Occipital lobe (tissue), 3 donors: ENCODE measurements at places on chromosomes 2 and 18. TPM values are rescaled to one million over a fixed set of nuclear protein-coding genes. Genes with fewer than 3 reads are reported as not detected.

The DGKD gene
- total RNA-seq: 33.1 TPM

- peak; percentile 89 for DNase-seq
Measured at GRCh38 chr2:241561832-241562231, 3.3 kb downstream of the BOK start.

- no peak for DNase-seq
Measured at GRCh38 chr2:223418131-223418530, 184.0 kb downstream of the SCG2 start.

DNA sequence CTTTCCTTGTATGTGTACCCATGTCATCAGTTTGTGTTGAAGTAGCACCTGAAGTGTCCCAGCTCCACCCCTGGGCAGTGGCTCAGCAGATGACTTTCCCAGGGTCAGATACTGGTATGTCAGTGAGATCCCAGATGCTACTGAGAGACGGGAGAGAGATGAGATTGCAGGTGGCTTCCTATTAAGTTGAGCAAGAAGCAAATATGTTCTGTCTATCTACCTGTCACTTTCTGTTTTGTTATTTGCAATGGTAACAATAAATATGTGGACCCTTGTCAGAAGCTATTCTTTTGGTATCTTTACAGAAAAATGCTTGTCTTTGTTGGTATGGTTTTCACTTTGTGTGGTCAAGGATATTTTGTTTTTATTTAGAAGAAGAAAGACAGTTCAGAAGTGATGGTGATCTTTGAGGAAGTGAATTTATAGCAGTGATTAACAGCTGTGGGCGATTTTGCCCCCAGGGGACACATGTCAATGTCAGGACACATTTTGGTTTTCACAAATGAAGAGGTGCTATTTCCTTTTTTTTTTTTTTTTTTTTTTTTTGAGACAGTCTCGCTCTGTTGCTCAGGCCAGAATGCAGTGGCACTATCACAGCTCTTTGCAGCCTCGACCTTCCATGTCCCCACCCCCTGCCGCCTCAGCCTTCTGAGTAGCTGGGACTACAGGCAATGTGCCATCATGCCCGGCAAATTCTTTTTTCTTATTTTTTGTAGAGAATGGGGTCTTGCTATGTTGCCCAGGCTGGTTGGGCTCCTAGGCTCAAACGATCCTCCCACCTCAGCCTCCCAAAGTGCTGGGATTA, 21.4 kb downstream of the MGAT5 start:
- DNase-seq: no peak

DNA sequence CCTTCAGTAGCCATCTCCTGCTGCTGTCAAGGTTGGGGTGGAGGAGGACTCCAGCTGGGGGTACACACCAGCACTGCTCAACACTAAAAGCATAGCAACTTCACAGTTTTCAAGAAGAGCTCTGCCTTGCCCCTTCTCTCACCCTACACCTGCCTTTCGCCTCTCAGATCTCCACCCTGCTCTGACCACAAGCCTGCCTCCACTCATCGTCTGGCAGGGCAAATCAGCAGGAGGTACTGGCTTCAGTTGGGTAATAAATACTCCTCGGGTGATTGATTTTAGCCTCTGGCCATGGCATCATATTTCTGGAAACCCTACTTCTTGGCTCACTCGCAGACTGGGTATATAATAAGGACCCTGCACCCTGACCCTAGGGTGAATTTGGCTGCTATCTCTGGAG, 3.1 kb upstream of the PRKAG3 start:
- DNase-seq: no peak

- no peak for DNase-seq
Measured at GRCh38 chr2:235839226-235839625, 329.0 kb downstream of the GBX2 start.

DNA sequence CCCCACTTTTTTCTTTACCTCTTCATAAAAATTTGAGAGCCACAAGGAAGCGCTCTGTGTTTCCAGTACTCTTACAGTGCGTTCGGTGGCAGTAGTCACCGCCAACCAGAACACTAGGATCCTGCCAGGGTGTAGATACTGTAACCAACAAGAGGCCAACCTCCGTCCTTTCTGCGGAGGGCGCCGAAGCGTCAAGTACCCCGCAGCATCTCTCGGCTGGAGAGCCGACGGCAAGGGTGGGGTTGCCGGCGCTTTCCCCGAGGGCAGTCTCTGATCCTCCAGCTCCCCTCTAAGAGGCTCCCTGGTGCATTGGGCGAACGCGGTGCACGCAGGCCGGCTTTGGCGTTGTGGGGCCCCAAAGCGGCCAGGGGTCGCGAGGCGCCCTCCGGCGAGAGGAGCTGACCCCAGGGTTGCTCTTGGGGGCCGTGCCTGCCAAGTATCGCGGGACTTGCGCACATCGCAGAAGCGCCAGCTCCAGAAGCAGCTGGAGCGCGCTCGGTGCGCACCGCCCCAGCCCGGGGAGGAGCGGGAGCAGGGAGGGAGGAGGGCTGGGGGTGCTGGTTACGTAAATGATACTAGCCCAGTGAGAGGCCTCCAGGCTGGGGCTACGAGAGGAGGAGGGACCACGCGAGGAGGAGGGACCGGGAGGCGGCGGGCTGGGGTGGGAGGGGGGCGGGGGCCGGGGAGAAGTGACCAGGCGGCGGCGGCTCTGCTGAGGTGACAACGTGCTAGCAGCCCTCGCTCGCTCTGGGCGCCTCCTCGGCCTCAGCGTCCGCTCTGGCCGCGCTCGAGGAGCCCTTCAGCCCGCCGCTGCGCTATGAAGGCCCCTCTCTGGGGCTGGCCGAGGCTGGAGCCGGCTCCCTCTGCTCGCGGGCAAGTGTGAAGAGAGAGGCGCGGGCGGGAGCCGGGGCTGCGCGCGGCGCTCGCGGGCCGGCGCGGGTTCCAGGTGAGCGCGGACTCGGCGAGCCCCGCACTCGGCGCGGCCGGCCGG, at the start of gene GALNT13:
TSS of gene GALNT13 (plus strand) at position 692 of the 991 bp plus-strand sequence.
- DNase-seq: peak; percentile 87

- DNase-seq: no peak
Measured at GRCh38 chr2:101956465-101957438, 35.0 kb upstream of the IL1R2 start.

DNA sequence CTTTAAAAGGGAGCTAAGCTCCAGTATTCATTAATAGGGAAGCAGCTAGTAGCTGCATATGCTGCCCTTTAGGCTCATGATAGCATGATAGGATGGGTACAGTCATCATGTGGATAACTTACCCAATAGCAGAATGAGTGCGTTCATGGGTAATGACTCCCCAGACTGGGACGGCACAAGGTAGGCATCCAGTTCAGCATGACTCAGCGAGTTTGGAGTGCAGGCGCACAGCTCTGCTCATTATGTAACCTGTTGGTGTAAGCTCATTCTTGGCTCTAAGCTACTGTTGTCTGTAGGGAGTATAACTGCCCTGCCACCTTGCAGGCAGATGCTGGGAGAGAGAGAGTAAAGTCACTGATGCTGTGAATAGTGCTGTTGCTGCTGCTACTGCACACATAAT, 209.2 kb upstream of the SYT4 start:
- no peak for DNase-seq
